Fibroblast of skin of left quadriceps (primary cell): ENCODE measurements at places on chromosomes 7 and 10.

GRCh38 chr10:126052171-126052570 lies 155.8 kb downstream of the FANK1 start:
- DNase-seq: no peak

GRCh38 chr7:149624006-149624405 lies 126.4 kb upstream of the ZNF746 start:
- no peak for DNase-seq

GRCh38 chr7:158856883-158857668 lies 718 bp downstream of the DYNC2I1 start:
- no peak for DNase-seq

- no peak for DNase-seq
These were observed 654.2 kb downstream of the REEP3 start for GRCh38 chr10:64175271-64175962.

- DNase-seq: no peak
These were observed 172.6 kb upstream of the BET1 start for GRCh38 chr7:94176694-94177200.

DNA sequence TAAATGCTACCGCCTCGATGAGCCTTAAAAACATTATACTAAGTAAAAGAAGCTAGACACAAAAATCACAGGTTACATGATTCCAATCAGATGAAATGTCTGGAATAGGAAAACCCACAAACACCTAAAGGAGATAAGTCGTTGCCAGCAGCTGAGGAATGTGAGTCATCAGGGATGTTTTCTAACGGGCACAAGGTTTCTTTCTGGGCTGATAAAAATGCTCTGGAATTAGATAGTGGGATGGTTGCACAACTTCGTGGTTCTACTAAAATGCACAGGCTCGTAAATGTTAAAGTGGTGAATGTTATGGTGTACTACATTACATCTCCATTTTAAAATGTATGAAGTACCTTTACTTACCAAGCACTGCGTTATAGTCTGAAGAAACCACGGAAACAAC lies 9.7 kb downstream of the ABLIM1 start:
- peak; percentile 75 for DNase-seq

GRCh38 chr7:130087364-130087763 lies 17.0 kb downstream of the KLHDC10 start:
- peak; percentile 63 for DNase-seq

DNA sequence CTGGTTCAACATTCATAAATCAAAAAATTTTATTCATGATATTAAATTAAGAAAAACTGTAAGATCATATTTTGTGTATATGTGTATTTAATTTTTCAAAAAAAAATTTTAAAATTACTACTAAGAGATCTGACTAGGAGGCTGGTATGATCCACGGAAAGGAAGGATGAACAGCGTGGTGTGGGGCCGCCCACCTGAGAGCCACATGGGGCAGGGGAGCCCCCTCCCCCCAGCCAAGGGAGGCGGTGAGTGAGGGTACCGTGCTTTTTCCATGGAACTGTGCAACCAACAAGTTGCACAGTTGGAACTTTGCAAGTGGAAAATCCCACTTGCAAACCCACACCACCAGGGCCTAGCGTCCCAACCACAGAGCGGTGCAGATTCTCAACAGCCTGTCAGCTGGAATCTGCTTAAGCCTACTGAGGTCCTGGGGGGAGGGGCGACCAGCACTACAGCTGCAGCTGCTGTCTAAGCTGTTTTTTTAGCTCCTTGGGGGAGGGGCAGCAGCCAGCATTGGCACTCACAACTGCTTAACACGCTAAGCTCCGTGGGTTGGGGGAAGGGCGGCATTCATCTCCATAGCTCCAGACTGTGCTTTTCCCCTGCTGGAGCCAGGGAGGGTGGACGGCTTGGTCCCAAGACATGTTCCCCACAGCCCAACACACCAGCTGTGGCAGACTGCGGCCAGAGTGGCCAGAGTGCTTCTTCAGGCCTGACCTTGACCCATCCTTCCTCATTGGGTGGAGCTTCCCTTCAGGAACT lies 94.2 kb upstream of the IGFBP3 start:
- DNase-seq: peak; percentile 25

DNA sequence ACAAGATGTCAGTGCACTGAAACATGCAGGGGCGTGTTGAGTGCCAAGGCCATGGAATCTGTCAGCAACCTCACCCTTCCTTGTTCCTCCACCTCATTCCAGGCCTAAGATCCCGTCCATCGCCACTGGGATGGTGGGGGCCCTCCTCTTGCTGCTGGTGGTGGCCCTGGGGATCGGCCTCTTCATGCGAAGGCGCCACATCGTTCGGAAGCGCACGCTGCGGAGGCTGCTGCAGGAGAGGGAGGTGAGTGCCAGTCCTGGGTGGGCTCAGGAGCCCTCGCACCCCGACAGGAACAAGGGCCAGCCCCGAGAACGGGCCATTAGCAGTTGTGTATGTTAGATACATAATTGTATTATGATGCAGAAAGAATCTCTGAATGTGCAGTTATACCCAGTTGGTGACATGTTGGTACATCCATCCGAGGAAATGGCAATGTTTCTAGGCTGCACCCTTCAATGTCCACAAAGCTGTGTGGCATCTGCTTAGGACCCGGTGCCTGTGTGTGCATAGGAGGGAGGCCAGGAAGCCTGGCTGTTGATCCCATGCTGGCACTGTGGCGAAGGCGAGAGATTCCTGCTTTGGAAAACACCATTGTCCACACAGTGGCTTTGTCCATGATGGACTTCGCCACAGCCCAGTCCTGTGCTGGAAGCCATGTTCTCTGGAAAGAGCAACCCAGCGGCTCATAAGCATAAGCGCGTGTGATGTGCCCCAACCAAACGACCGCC lies 154.2 kb downstream of the EGFR start:
- no peak for DNase-seq

- DNase-seq: no peak
These were observed 25.3 kb upstream of the PPIF start for GRCh38 chr10:79321951-79322350.

GRCh38 chr7:40965774-40966173 lies 737.1 kb downstream of the INHBA start:
- no peak for DNase-seq

- DNase-seq: no peak
These were observed 26.5 kb upstream of the GSAP start for GRCh38 chr7:77442636-77443035.

- no peak for DNase-seq
These were observed 185.3 kb downstream of the WDR11 start for GRCh38 chr10:121036431-121036830.

GRCh38 chr10:119190954-119191785 lies 12.6 kb upstream of the PRDX3 start:
- no peak for DNase-seq

DNA sequence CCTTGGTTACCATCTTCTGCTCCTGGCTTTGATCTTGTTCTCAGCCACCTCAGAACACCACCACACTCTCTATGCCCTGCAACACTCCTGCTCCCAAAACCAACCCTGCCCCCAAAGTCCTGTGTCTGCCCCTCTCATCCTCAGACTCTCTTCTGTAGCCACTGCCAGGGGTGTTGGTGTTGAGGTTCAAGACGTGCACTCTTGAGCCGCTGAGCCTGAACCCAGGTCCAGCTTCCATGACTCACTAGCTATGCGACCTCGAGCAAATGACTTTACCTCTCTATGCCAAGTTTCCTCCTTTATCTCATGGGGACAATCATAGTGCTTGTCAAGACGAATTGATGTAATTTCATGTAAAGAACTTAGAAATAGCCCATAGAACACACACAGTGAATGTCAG lies 840 bp upstream of the ATP6V0A4 start:
- DNase-seq: no peak

- DNase-seq: no peak
These were observed 35.1 kb downstream of the SMNDC1 start for GRCh38 chr10:110269374-110270318.

DNA sequence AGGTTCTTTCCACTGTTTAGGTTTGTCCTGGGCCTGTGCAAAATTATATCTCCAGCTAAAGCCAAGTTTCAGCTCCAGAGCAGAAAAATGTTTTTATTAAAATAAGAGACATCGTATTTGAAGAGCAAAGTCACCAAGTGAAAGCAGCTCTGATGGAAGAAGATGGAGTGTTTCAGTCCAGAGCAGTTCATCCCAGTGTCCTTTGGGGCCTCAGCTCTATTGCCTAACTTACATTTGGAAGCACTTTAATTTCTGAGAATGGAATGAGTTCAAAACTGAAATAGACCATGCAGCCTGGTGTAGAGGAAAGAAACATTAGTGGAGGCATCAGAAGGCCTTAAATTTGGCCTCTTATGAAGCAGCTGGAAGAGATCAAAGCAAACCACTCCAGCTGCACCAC lies 545.2 kb downstream of the SORCS1 start:
- no peak for DNase-seq

GRCh38 chr7:14854471-14854870 lies 48.1 kb downstream of the DGKB start:
- DNase-seq: no peak

- no peak for DNase-seq
These were observed 5.1 kb downstream of the UNC5B start for GRCh38 chr10:71217266-71218045.

- DNase-seq: no peak
These were observed 153.6 kb downstream of the ARHGAP21 start for GRCh38 chr10:24569828-24570657.

- no peak for DNase-seq
These were observed 103.9 kb upstream of the TNS3 start for GRCh38 chr7:47685712-47686376.

- no peak for DNase-seq
These were observed 4.9 kb upstream of the VSIR start for GRCh38 chr10:71778071-71778825.

DNA sequence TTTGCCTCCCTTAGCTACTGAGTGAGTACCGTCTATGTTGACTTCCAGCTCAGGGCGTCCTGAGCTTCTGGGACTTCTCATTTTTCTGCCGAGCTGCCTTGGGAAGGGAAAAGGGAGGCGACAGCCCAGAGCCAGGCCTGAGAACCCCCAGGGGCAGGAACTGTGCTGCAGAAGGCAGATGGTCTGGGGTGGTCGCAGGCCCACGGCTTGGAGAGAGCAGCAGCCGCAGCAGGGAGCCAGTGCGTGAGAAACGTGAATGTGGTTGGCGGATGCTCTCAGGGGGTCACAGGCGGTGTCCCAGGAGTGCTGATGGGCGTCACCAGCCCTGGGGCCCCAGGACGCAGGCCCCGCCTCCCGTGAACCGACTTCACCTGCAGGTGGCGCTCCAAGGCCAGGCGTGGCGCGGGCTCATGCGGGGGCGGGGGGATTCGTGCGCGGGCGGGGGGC lies 9.2 kb upstream of the PWWP2B start:
- DNase-seq: peak; percentile 34

DNA sequence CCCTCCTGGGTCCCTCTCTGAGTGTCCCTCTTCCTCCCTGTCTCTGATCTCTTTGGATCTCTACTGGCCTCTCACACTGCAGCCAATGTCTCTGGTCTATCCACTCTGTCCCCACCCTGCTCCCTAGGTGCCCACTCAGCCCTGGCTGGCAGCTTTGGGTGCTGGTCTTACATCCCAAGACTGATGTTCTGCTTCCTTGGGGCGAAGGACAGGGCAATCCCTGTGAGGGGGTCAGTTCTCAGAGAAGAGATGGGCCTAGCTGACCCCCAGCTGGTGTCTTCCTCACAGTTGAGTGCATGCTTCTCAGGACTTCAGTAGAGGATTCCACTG lies 51.7 kb upstream of the CAMK2B start:
- DNase-seq: no peak

DNA sequence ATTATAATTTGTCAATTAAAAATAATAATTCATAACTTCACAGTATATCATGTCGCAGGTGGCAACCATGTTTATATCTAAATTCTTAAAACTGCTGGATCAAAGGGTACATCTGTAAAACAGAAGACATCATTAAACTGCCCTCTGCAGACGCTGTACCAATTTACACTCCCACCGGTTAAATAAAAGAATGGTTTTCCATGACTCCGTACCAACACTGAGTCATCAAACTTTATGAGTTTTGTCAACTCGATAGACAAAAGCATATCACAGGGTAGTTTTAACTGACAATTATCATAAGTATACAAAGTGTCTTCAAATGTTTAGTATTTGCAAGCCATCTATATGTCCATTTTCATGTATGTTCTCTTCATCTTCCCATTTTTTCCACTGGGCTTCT lies 5.7 kb upstream of the GSTK1 start:
- no peak for DNase-seq

- peak; percentile 23 for DNase-seq
These were observed 155.8 kb downstream of the MALRD1 start for GRCh38 chr10:19204246-19204917.

GRCh38 chr10:113041324-113041723 lies 91.3 kb downstream of the TCF7L2 start:
- no peak for DNase-seq

GRCh38 chr7:131342864-131343442 lies 15.3 kb downstream of the MKLN1 start:
- DNase-seq: no peak

DNA sequence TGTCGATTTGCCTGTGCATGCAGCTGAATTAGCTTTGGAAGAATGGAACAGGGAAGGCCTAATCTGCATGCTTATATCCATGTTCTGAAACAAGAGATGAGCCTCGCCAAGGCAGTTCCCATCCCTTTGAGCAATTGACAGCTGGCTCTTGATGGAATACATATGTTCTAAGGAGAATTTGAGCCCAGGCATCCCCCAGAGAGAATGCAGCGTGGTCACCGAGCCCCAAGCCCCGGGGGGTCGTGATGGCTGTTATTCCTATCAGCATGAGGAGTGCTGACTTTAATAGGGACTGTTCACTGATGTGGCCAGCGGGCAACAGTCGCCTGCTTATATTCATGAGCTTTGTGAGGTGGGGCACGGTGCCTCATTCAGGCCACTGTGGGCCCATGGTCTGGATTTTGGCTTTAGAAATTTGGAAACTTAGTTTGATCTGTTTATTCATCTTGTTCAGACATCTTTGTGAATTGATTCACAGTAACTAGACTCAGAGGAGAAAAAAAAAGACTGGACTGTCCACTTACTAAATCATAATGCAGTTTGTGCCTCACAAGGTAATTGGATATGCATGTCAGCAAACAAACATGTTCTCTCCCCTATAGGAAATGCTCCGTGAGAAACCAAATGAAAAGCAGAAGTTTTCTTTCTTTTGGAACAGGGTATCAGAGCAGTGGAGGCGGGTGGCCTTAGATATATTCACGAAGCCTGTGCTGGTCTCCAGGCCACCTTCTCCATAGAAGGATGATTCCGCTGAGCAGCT lies 204.9 kb downstream of the CCDC3 start:
- DNase-seq: no peak

- no peak for DNase-seq
These were observed 14.9 kb upstream of the PON3 start for GRCh38 chr7:95411036-95411435.
